ENCODE measurements at places on chromosomes 4 and X.

DNA sequence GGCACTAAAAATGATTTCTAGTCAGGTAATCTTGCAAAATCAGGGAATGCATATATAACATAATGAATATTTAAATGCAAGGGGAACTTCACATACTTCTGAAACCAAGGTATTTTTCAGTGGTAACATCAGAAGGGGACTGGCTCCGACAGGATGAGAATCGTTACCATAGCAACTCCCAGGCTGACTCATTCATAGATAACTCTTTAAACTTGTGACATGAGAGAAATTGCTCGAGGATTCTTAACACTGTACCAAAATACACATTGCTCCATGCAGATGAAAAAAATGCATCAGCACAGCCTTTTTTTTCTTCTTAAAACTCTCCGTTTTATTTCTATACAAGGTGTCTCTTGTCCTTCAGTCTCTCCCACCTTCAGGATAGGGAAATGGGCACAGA lies 114.3 kb downstream of the GABRB1 start:
- DNase-seq = no peak

- no peak for DNase-seq
Observed at GRCh38 chr4:139973616-139974015, 180.4 kb downstream of the MAML3 start.

GRCh38 chrX:108268434-108269080 lies 169.7 kb downstream of the COL4A6 start:
- no peak for DNase-seq

DNA sequence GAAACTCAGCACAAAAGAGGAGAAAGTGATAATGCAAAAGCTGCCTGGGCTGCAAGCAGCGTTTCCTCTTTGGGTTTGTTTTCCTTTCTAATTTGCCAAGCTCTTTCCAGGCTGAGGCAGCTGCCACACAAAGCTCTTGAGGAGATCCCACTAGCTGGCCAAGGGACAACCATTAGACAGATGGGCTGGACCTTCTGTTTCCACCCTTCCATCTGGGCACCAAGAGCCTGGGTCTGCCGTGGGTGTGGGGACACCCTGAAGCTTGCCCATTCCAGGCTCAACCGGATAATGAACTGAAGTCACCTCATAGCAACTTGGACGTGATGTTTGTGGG lies 194.6 kb upstream of the C1QTNF7 start:
- DNase-seq = no peak

GRCh38 chrX:2500091-2500802 lies 529 bp downstream of the DHRSX start:
- DNase-seq = peak; percentile 23

DNA sequence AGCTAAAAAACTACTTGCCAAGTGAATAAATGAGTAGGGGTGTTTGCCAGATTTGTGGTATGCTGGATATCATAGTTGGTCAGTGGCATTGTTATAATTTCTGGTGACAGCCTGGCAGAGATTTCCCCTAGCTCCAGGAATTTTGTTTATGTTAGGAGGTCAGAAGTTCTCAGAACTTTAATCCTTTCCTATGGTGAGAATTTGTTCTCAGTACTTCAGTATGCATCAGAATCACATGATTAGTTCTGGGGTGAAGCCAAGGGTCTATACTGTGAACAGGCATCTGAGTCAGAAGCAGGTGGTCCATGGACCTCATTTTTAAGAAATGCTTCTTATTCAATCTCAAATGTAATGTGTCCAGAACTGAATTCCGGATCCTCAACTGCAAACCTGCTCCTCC lies 10.5 kb downstream of the RASSF6 start:
- no peak for DNase-seq

DNA sequence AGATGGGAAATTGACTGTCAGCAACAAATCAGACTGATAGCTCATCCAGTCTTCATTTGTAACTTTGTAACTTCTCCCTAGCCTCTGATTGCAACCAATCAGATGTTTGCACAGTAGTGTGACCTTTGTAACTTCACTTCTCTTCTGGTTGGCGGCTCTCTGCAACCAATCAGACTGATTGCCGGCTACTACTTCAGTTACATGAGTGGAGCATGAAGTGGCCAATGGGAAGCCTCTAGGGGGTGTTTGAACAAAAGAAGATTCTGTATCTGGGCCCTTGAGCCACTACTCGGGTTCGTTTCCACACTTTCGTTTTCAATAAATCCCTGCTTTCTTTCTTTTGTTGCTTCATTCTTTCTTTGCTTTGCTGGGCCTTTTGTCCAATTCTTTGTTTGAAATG lies 1285.8 kb downstream of the TECRL start:
- DNase-seq = no peak

GRCh38 chr4:166493924-166494345 lies 620.9 kb downstream of the TLL1 start:
- DNase-seq = no peak

- DNase-seq = no peak
Observed at GRCh38 chr4:180356766-180357165, 1886.4 kb upstream of the TENM3 start.

DNA sequence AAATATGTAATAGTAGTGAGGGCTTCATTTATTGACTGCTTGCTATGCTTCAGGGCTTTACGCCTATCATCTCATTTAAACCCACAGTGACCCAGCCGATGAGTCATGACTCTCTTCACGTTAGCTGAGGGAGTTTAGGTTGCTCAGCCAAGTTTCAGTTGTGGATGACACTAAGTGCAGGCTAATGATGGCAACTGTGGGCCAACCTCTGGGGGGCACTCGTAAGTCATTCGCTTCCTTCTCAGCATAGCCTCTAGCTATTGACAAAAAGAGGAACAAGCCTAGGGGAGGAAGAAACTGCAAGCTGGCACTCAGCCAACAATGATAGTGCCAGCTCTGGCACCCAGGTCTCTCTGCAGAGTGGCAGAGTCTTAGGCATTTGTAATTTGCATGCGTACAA lies 325.0 kb downstream of the ARHGAP10 start:
- DNase-seq = peak; percentile 46

DNA sequence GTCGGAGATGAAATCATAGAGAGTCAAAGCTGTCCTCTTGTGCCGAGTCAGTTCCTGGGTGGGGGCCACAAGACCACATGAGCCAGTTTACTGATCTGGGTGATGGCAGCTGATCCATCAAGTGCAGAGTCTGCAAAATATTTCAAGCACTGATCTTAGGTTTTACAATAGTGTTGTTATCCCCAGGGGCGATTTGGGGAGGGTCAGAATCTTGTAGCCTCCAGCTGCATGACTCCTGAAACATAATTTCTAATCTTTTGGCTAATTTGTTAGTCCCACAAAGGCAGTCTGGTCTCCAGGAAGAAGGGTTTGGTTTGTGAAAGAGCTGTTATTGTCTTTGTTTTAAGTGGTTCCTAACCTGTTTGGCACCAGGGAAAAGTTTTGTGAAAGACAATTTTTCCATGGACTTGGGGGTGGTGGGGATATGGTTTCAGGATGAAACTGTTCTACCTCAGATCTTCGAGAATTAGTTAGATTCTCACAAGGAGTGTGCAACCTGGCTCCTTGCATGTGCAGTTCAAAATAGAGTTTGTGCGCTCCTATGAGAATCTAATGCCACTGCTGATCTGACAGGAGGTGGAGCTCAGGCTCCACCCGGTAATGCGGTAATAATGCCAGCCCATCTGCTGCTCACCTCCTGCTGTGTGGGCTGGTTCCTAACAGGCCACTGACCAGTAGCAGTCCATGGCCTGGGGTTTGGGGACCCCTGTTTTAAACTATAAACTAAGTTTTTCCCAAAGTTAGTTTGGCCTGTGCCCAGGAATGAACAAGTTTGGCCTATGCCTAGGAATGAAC lies 29.2 kb downstream of the METAP1 start:
- DNase-seq = no peak
